Pulmonary artery endothelial cell (primary cell): ENCODE measurements at places on chromosomes 4 and X. TPM values are rescaled to one million over a fixed set of nuclear protein-coding genes. Genes with fewer than 3 reads are reported as not detected.

The NUDT11 gene
- 7.9 and 13.0 TPM in 2 replicates for total RNA-seq

The RHOXF2 gene
- total RNA-seq: not detected in 2 replicates

The WAS gene
- not detected in 2 replicates for total RNA-seq

The NLGN3 gene
- total RNA-seq: 0.04 and 0.13 TPM in 2 replicates

The KCNE5 gene
- 0.11 and 0.13 TPM in 2 replicates for total RNA-seq

The ARSJ gene
- total RNA-seq: 77.4 and 93.5 TPM in 2 replicates

GRCh38 chrX:964831-965416 is 247.5 kb downstream of the CRLF2 start:
- DNase-seq: no peak

DNA sequence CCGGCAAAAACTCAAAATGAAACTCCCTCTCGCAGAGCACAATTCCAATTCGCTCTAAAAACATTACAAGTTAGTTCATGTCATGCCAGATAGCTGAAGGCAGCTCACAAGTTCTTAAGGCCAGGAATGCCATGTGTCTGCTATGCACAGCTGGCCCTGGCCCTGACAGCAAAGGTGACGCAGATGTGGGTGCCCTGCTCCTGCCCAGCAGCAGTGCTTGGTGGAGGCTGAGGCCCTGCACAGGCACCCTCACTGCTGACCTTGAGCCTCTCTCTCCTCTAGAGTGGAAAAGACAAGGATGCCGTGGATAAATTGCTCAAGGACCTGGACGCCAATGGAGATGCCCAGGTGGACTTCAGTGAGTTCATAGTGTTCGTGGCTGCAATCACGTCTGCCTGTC is 2.9 kb downstream of the S100P start:
- DNase-seq: no peak

DNA sequence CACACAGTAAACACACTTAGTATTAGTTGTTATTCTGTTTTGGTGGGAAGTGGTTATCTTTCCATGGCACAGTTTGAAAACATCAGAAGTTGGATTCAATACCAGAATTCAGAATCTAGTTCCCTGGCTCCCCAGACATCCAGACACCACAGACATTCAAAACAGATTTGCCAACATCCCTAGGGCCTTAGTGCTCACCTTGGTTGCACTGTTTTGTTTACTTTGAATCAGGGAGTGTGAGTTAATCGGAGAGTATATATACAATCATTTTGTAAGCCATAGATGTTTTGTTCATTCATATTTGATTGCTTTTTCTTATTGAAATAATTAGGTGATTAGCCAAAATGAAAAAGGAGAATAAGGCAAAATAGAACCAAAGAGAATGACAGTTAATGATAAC is 324.7 kb upstream of the CLNK start:
- DNase-seq: no peak

GRCh38 chrX:386239-386767 is 404 bp downstream of the PPP2R3B start:
- no peak for DNase-seq

GRCh38 chrX:24561121-24561520 is 86.0 kb downstream of the PCYT1B start:
- DNase-seq: no peak

- peak; percentile 36 for DNase-seq
These were observed at the start of gene SLC35A2 for GRCh38 chrX:48911412-48912182. TSS of gene SLC35A2 (minus strand) at chrX:48911646. CDS start at chrX:48911636, 10 bp downstream.

- DNase-seq: no peak
These were observed 49.1 kb upstream of the GAB1 start for GRCh38 chr4:143287572-143287923.

DNA sequence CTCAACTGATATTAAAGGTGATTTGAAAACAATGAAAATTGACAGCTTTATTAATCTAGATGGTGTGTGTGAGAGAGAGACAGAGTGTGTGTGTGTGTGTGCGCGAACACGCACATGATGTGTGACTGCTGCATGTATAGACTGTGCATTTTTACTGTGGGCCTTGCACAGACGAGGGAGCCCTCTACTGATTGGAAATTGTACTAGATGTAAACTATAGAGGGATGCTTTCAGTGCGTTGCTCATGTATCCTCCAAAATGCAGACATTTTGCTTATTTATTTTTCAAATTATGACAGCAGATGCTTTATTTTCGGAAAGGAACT is 168.4 kb upstream of the GK2 start:
- DNase-seq: no peak
